ENCODE measurements at places on chromosomes 2 and 18.

- no peak for DNase-seq
Measured at GRCh38 chr18:35658112-35658511, 76.6 kb downstream of the GALNT1 start.

DNA sequence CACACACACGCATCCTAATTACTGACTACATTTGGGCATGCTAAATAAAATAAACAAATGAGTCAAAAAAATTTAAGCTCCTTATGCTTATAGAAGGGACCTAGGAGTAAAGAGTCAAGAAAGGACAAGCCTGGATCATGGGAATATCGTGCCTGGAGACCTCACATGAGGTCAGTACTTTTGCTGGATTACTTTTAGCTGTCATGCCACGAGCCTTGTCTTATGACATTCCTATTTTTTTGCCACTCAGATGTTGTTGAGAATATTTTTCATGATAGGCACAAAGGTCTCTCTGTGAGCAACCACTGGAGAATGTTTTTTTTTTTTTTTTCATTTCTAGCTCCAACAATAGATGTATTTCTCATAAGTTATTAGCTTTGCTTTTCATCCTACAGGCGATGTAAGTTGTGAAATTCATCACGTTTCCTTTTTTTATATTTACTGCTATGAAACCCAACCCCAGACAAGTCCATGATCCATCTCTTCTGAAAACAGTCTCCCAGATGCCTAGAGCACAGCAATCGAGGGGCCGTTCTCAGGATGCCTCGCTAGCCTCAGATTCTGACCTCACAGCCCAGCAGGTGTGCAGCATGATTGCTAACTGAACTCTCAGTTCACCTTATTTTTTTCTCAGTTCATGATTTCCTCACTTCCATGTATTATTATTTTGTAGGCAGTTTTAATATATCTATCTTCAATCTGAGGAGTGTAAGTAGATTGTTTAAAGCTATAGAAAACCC, 464.5 kb downstream of the IRS1 start:
- DNase-seq, result no peak

GRCh38 chr2:31192851-31193392, 24.4 kb downstream of the CAPN14 start:
- no peak for DNase-seq

DNA sequence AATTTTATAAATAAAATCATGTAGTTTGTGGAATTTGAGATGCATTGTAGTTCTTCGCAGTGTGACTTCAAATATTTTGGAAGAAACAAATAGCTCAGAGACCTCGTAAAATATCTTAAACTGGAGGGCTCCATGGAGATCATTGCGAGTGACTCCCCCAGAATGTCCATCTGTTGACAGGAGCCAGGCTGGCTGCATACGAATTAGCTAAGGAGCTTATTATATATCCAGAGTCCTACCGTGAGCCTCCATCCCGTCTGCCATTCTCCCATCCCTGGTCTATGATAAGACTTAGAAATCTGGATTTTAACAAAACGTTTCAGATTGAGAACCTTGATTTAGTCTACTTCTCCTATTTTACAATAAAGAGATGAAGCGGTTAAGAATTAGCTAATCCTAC, 80.2 kb downstream of the MSH2 start:
- DNase-seq, result no peak

GRCh38 chr2:201260302-201260800, at the start of gene CASP8:
Gene CASP8 (plus strand): TSS chr2:201260536. CDS start chr2:201266487, 5,951 bp downstream.
- no peak for DNase-seq

- DNase-seq, result no peak
Measured at GRCh38 chr2:15812187-15812780, 128.1 kb upstream of the MYCN start.

DNA sequence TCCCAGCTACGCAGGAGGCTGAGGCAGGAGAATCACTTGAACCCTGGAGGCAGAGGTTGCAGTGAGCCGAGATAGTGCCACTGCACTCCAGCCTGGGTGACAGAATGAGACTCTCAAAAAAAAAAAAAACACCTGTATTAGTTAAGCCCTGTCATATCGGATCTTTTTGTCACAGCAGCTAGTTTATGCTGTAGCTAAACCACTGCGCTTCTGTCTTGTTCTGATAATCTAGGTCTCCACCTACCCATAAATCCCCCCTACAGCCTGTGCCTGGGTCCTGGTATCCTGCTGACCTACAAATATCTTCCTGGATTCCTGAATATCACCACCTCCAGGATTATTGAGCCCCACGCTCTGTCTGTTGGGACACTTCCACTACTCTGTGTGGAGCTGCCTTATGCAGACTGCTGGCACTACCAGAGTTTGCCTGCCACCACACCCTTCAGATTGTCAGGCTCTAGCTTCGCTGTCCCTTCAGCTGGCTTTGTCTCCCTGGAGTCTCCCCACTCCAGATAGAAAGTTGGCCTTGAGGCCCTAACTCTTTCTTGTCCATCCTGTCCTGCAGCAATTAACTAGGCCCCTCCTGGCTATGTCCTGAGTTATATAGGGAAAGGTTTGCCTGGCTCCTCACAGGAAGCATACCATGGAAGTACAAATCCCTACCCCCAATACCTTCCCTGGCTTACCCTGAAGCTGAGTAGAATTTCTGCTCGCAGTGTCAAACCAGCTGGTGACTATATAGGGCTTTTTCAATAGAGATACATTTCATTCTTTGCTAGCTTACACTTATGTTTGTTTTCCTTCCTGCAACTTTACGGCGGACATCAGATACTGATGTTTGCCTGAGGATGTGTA, 136.0 kb upstream of the SERTAD2 start:
- DNase-seq, result no peak

DNA sequence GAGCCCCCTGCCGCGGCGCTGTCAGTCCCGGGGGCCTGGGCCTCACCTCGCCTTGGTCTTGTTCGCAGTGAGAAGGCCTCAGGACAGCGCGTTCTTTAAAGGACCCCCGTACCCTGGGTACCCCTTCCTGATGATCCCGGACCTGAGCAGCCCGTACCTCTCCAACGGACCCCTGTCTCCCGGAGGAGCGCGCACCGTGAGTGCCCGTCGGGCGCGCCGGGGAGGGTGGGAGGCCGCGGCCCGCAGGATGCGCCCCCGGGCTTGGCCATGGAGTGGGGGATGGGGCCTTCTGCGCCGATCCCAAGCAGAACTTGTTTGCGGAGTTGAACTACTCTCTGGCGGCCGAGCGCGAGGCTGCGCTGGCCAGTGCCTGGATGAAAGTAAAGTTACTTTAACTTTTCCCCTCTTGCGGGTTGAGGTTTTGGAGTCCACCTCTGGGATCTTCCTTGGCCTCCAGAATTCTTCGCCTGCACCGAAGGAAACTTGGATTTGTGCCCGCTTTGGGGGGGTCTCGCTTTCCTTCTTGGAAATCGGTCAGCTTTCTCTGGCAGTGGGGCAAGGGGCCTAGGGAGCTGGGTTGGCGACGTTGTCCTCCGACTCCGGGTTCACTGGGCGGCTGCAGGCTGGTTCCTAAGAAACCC, 1.2 kb downstream of the TCF7L1 start:
- no peak for DNase-seq

DNA sequence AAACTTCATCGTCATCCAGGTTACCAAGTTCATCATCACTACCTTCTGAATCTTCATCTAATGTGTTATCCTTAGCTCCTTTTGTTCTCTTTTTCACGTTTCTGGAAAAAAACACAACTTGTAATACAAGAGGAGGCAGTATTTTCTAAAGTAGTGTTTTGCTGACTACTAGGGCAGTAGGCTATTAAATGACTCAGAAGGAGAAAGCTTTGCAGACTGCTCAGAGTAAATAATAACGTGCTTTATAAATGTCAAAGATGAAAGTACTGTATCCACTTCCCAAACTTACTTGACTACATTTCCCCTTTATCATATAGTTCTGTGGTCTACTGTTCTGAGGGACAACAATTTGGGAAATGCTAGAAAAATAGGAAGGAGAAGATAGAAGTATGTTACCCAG, 15.6 kb downstream of the CEBPZOS start:
- no peak for DNase-seq

GRCh38 chr2:161814008-161814660, 189.9 kb downstream of the SLC4A10 start:
- DNase-seq, result no peak

GRCh38 chr2:178295115-178295514, 100.8 kb downstream of the OSBPL6 start:
- DNase-seq, result no peak

- DNase-seq, result no peak
Measured at GRCh38 chr18:38483326-38483725, 917.7 kb upstream of the CELF4 start.

DNA sequence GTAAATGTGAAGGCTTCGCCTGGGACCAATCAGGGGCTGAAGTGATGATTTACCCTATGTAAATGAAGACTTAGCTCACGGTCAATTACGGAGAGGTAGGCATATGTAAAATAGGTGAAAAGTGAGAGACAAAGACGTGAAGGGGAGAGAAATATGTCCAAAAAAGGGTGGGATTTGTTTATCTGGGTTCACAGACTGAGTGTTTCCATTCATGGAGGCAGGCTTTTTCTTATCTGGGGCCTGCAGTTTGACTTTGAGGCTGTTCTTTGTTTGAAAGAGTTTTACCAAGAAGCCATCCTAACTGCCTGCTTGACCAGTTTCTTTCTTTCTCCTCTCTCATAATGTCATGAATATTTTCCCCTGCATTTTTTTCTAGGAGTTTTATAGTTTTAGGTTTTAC, 202.7 kb downstream of the NYAP2 start:
- DNase-seq, result no peak

- no peak for DNase-seq
Measured at GRCh38 chr2:170227507-170227947, 49.6 kb downstream of the MYO3B start.

DNA sequence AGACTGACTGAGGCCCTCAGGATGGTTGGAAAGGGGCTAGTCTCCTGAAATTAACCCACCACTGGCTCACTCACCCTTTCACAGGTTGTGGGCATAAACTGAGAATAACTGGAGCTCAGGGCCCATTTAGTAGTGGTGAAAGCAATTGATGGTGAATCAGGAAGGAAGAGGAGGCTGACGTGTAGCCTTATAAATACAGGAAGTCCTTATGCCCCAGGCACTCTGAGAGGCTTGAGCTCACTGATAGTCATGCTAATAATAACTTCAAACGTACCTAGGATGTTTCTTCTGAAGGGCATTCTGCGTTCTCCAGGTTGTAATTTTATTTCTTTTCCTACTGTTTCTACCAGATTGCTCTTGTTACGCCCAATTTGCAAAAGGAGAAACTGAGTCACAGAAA, 328.4 kb downstream of the CLIP4 start:
- no peak for DNase-seq
